Bronchial epithelial cell (primary cell): ENCODE measurements at places on chromosomes 1 and 21.

DNA sequence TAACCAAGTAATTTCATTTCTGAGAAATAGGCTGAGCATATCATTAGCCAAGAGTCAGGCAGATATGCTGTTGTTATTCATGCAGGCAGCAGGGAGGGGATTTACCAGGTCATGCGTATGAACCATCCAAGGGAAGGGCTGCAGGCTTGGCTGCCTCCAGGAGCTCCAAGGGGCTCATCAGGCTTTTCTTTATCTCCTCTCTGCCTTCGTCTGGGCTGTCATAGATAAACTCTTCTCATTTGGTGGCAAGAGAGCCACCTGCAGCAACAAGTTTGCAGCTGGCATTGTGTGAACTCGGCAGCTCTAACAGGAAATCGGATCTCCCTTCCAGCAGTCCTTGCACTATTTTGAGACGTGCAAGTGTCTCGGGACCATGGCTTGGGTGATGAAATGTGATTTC is 7.5 kb downstream of the CCDC27 start:
- DNase-seq = no peak

DNA sequence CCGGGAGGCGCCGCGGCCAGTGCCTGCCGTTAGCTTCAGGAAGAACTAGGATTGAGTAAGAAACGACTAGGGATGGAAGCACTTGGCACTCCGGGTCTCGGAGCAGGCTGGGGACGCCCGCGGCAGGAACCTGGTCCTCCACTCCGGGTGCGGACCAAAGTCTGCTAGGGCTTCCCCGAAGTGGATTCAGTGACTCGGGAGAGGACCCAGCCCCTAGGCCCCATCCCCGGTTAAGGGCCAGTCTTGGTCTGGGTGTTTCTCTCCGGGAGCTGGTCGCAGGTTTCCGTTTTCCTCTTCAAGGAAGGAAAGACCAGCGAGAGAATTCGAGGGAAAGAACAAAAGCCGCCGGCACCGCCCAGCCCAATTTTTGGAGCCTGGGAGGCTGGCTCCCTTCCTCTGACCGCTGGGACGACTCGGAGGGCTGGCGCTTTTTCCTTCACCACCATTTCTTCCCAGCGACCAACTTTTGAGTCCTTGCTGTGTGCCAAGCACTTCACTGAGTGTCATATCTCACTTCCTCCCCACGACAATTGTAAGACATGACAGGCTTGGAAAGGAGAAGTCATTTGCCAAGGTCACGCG is 16.8 kb upstream of the STMN1 start:
- no peak for DNase-seq

DNA sequence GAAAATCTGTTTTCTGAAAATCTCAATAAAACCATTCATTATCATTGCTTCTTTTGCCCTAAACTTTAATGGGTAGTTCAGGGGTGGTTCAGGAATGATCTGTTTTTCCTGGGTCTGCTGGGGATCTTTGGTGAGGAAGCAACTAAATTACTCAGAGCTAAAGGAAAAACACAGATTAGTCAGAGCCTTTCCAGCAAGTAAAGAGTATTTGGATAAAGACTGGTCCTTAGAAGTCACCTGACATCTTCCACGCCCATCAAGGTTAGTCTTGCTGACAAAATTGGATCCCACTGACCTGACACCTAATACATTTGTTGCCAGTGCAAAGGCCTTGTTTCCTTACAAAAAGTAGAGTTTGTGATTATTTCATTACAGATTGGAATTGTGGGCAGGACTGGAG is 24.2 kb downstream of the HSPA13 start:
- peak; percentile 79 for DNase-seq

GRCh38 chr1:19442154-19443096 is 42.9 kb downstream of the CAPZB start:
- no peak for DNase-seq

DNA sequence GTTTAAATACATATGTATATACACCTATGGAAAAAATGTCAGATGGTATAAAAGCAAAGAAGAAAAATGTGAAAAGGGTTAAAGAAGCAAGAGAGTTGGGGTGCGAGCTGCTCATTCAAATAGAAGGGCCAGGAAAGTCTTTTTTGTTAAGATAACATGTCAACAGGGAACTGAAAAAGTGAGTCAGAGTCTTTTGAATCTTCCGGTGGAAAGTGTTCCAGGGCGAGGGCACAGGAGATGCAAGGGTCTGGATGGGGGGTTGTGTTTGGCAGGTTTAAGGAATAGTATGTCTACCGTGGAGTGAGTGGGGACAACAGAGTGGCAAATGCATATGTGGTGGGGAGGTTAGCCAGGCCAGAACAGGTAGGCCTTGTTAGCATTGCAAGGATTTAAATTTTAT is 22.2 kb upstream of the GNG12 start:
- DNase-seq = no peak

DNA sequence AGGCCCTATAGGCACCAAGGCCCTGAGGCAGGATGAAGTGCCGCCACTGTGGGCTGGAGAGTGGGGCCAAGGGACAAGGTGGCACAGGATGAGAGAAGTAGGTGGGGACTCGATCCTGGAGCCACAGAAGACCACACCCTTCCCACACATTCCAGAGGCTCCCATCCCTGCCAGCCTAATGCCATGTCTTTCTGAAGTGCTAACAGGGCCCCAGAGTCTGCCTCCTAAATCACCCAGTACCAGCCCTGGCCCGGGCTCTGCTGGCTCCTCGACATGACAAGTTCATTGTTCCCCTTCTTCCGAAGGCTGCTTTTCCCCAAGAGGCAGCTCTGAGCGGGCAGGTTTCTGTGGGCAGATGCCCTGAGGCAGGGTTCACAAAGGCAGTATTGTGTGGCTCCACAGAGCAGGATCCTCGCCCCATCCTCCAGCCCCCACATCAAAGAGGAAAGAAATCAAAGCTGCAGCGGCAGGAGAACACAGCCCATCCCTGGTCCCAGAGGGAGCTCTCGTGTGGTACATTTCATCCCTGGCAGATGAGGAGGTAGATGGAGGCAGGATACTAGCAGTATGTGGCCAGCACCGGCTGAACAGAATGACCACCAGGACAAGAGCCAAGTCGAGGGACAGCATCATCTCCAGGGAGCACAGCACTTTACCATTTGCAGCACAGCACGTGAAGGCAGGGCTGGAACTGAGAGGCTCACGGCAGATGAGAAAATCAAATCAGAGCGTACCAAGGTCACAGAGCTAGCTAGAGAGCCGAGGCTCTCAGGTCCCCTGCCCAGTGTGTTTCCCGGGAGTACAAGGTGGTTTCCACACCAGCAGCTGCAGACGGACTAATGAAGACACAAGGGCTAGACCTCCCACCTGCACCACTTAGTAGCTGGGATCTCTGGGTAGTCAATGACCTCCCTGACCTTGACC is 64.8 kb downstream of the SYF2 start:
- no peak for DNase-seq

DNA sequence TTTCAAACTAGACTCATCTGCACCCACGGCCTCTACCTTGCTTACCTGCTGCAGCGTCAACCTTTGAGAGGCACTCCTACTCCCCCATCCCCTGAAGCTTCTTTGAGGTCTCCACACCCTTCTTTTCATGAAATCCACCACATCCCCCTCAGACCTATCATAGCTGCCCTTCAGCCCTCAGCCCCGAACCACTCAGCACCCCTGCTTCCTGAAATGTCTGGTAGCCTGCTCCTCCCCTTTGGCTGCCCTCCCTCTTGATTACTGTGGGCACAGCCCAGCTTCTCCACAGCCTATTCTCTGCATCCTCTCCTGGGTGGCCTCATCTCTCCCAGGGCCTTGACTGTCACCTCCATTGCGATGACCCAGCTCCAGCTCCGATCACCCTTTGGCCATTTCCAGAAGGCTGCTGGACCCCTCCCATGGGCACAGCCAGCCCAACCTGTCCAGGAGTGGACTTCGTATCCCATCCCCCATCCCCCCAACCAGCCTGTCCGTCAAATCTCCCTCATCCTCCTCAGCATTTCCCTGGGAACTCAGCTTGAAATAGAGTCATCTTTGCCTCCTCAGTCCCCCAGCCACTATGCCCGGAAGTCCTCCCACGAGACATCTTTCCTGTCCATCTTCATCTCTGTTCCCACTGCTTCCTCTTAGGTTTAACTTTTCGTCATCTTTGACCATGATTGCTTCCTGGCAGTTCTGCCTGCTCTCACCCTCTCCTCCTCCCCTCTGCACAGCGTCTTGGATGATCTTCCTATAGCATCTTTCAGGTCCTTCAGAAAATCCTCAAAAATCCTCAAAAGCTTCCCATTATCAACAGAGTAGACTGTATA is 6.1 kb upstream of the ADORA1 start:
- DNase-seq = no peak

- peak; percentile 49 for DNase-seq
Measured at GRCh38 chr1:218330043-218330623, 15.0 kb upstream of the TGFB2 start.

DNA sequence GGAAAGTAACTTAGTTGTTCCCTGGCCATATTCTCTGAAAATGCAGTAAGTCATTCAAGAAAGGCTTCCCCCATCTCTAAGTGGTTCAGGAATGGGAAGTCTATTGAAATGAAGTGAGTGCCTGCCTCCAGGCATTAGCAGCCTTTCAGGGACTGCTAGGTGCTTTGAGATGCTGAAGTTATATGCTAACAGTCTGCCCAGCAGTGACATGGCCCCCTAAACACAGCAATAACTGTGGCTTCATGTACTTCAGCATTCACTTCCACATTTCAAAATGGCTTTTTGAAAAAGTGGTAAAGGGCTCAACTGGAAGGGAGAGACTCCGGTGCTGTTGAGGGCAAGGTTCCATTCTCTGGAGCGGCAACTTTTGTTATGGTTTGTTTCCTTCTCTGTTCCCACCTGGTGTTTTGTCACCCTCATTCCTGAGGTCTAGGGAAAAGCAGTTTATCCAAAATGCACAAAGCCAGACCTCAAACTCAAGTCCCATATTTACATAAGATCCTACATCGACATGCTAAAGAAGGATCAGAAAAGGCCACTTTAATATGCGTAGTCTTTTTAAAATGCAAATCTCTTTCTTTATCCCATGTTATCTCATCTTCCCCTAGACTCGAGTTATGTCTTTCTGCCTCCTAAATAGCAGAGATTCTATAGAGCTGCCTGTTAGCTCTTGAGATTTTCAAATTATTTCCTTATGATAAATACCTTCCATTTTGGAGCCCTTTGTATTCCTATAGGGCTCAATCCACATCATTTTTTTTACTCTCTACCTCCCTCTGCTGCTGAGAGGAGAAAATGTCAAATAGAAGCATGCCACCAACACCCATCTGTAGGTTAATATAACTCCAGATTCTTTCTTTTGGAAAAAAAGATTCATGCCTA is 34.2 kb upstream of the LRRC8C start:
- DNase-seq = peak; percentile 52
